ENCODE measurements at places on chromosomes 3 and 15.

DNA sequence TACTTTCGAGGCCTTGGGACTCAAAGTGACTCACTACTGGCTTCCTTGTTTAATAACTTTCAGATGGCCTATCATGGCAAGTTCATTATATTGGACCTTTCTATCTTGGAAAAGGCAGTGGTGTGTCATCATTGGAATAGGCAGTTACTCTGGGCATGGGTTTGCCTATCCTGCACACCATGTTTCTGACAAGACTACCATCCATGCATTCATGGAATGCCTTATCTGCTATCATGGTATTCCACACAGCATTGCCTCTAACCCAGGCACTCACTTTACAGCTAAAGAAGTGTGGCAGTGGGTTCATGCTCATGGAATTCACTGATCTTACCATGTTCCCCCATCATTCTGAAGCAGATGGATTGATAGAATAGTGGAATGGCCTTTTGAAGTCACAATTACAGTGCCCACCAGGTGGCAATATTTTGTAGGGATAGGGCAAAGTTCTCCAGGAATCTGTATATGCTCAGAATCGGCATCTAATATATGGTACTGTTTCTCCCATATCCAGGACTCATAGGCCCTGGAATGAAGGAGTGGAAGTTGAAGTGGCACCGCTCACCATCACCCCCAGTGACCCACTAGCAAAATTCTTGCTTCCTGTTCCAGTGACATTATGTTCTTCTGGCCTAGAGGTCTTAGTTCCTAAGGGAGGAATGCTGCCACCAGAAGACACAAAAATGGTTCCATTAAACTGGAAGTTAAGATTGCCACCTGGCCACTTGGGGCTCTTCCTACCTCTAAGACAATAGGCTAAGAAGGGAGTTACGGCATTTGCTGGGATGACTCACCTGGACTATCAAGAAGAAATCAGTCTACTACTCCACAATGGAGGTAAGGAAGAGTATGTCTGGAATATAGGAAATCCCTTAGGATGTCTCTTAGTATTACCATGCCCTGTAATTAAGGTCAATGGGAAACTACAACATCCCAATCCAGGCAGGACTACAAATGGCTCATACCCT lies 1161.4 kb downstream of the SI start:
- no peaks in the 10 kb centered on the region for H3K36me3 ChIP-seq
- no peaks in the 10 kb centered on the region for H3K27me3 ChIP-seq
- H3K27ac ChIP-seq: no peak overlapping the region
- H3K4me1 ChIP-seq: no peaks in the 10 kb centered on the region
- peak; percentile 43 for DNase-seq
- H3K4me3 ChIP-seq: no peak overlapping the region

GRCh38 chr15:68559345-68560310 lies 19.2 kb upstream of the CORO2B start:
- no peaks in the 10 kb centered on the region for H3K4me1 ChIP-seq
- no peak overlapping the region for H3K4me3 ChIP-seq
- 0 out of 2 replicates have a peak, but pooled peaks cover under 1% of the 10 kb centered on the region for H3K27me3 ChIP-seq
- DNase-seq: peak; percentile 77
- H3K36me3 ChIP-seq: no peaks in the 10 kb centered on the region
- H3K27ac ChIP-seq: no peak overlapping the region

DNA sequence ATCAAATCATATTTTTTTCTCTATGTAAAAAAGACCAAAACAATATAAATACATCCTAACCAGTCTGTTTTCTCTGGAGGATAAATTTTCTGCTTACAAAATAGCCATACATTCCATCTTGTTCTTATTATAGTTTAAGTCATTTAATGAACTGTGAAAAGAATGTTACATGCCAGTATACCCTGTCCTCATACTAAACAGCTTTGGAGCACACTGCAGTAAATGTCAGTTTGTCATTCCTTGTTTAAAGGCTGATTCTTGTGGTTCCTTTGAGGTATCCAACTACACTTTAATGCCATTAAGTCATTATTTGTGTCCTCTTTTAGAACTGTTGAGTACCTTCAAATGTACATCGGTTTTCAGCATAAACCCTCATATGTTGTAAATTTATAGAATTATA lies 52.7 kb upstream of the DCBLD2 start:
- H3K4me1 ChIP-seq: no peaks in the 10 kb centered on the region
- no peaks in the 10 kb centered on the region for H3K36me3 ChIP-seq
- no peaks in the 10 kb centered on the region for H3K27me3 ChIP-seq

DNA sequence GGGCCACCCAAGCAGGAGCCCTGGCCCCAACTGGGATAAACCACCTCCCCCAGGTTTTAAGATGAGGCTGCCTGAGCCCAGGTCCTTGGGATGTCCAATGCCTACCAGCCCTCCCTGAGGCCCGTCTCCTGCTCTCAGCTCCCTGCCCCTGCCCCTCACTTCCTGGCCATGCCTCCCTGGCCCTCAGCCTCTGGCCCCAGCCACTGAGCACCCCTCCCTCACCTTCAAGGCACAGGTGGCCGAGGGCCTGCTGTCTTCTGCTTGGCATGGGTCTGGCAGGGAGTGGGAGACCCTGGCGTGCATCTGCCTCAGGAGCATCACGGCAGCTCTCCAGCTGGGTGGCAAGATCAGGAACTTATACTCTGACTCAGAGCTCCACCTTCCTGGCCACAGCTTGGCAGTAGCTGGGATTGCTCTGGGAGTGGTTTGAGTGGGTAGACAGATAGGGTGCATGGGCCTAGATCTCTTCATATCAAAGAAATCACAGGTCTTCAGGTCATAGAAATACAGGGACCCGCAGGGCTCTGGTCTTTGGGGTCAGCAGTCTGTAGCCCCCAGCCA lies at the start of gene PLA2G4E:
Gene PLA2G4E, minus strand, starts transcription at position 330 of the 561 bp plus-strand sequence. Its CDS starts 12 bp downstream, at position 318.
- H3K36me3 ChIP-seq: no peaks in the 10 kb centered on the region
- no peaks in the 10 kb centered on the region for H3K4me1 ChIP-seq
- H3K27me3 ChIP-seq: no peaks in the 10 kb centered on the region
- no peak for DNase-seq
- H3K4me3 ChIP-seq: no peak within 1 kb of the TSS
- H3K27ac ChIP-seq: no peak within 1 kb of the TSS

- H3K27ac ChIP-seq: peak overlapping the region; percentile 89
- H3K36me3 ChIP-seq: peaks cover 4% of the 10 kb centered on the region
- H3K4me3 ChIP-seq: peak overlapping the region; percentile 90
- H3K4me1 ChIP-seq: peaks cover 40% of the 10 kb centered on the region
Measured at GRCh38 chr3:51968170-51968775, 1.0 kb upstream of the PCBP4 start.
